ENCODE measurements at places on chromosomes 12 and 14.

DNA sequence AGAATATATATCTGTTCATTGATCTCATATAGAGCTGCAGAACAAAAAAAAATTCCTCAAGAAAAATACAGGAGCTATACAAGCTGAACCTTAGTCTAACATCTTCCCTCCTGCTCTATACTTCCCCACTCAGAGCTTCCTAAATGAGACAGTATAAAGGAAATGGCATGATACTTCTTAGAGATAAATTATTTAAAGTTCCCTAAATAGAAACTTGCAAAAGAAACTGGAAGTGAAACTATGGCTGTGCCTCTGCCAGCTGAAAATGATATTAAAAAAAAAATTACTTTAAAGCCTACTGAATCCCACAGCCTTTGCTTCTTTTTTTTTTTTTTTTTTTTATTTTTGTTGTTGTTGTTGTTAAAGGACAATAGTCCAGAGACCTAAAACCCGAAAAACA is 11.6 kb upstream of the NEK9 start:
- DNase-seq: no peak

DNA sequence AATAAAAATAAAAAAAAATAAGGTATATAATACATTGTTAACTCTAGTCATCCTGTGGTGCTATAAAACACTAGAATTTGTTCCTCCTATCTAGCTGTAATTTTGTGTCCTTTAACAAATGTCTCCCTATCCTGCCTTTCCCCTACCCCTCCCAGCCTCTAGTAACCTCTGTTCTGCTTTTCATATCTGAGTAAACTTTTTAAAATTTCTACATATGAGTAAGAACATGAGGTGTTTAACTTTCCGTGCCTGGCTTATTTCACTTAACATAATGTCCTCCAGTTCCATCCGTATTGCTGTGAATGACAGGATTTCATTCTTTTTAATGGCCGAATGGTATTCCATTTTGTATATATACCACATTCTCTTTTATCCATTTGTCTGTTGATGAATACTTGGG is 71.3 kb upstream of the GNG2 start:
- DNase-seq: no peak

- no peak for DNase-seq
These were observed 19.9 kb downstream of the ETV6 start for GRCh38 chr12:11669348-11669747.

GRCh38 chr12:121455766-121456420 is 56.0 kb downstream of the RNF34 start:
- DNase-seq: no peak

DNA sequence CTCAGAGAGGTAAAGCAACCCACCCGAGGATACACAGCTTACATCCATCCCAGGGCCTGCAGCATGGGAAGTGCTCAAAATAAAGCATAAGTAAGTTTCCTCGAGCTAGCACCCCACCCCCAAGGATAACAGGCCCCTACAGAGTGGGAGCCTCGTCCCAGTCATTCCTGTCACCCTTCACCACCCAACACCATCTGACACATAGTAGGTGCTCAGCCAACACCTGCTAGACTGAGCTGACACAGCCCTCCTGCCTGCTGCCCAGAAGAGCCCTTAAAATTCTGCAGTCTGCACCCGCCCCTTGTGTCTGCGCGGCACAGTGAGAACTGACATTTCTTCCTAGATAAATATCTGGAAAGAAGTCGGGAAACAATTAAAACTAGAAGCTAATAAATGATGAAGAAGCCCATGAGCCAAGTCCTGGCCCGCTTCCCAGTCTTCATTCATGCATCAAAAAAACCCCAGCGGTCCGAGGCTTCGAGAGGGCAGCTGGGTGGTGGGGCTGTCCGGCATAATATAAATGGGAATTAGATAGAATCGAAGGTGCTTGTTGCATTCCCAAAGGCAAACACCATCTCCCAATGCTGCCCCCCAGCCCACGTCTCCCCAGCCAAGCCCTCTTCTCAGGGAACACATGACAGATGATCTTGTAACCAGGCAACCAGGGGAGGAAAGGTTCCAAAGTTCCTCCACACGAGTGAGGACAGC is 76.2 kb downstream of the BCL11B start:
- no peak for DNase-seq

Data from ovary (tissue), 10 donors.